ENCODE measurements at places on chromosomes 5 and 9.

- DNase-seq: no peak
Measured at GRCh38 chr5:180624587-180624986, 24.8 kb downstream of the FLT4 start.

- DNase-seq: no peak
Measured at GRCh38 chr9:114884787-114885452, 45.5 kb downstream of the TNFSF8 start.

GRCh38 chr9:130906735-130907416 lies 10.3 kb upstream of the QRFP start:
- DNase-seq: no peak

DNA sequence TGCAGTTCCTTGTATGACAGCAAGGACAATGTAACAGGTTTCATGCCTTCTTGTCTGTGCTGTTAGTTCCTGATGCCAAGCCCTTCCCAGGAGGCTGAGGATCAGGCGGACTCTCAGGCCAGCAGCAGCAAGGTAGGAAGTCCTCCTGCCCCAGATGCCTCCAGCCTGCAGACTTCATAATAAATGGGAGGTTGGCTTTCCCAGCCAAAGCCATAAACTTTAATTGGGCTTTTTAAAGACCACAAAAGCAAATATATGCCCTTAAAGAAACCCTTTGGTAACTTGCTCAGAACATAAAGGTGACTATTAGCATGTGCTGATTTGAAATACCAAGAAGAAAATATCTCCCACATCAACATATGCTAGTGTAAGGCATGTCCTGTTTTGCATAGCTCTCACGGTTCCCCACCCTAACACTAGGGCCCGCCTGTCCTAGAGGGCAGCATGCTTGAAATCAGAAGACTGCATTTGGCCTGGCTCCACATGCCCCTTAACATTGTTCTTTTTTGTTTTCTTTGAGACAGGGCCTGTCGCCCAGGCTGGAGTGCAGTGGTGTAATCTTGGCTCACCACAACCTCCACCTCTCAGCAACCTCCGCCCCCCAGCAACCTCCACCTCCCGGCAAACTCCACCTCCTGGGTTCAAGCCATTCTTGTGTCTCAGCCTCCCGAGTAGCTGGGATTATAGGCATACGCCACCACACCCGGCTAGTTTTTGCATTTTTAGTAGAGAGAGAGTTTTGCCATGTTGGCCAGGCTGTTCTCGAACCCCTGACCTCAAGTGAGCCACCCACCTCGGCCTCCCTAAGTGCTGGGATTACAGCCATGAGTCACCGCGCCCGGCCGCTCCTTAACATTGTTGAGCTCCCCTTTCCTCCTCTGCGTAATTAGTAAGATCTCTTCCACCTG lies 44.6 kb upstream of the FCN1 start:
- DNase-seq: no peak

- DNase-seq: no peak
Measured at GRCh38 chr9:115276621-115277020, 158.7 kb upstream of the TNC start.

DNA sequence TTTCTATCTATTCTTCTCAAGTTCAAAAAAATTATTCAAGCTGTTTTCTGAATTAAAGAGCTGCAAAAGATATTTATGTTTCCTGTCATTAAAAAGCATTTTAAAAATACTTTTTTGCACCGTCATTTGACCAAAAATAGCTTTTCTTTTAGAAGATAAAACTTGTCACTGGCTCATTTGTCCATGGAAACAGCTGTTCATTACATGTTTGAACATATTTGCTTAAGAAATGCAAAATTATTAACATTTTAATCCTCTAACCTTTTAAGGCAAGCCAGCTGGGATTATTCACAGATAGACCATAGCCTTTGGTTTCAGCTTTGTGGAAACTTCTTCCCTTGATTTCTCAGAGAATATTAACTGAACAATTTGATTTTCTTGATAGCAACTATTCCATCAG lies 393.9 kb downstream of the TUSC1 start:
- DNase-seq: no peak

DNA sequence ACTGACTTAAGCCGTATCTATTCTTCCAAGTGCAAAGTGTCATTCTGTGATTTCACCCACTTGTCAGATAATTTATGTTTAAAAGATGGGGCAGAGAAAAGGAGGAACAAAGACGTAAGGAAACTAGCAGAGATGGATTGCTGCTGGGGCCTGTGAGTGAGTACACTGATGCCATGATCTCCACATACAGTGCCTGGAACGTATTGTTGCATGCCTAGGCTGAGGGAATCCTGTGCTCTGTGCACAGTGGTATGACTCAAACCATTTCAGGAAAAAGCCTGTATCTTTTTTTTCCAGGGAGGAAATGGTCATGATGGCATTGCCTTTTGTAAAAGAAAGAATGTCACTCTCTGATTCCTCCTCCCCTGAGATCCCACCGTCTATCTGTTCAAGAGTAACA lies 359.5 kb upstream of the ADAMTS16 start:
- DNase-seq: no peak

- no peak for DNase-seq
Measured at GRCh38 chr5:176319827-176320554, 41.6 kb downstream of the KIAA1191 start.

GRCh38 chr5:116388564-116389258 lies 185.9 kb downstream of the SEMA6A start:
- no peak for DNase-seq

DNA sequence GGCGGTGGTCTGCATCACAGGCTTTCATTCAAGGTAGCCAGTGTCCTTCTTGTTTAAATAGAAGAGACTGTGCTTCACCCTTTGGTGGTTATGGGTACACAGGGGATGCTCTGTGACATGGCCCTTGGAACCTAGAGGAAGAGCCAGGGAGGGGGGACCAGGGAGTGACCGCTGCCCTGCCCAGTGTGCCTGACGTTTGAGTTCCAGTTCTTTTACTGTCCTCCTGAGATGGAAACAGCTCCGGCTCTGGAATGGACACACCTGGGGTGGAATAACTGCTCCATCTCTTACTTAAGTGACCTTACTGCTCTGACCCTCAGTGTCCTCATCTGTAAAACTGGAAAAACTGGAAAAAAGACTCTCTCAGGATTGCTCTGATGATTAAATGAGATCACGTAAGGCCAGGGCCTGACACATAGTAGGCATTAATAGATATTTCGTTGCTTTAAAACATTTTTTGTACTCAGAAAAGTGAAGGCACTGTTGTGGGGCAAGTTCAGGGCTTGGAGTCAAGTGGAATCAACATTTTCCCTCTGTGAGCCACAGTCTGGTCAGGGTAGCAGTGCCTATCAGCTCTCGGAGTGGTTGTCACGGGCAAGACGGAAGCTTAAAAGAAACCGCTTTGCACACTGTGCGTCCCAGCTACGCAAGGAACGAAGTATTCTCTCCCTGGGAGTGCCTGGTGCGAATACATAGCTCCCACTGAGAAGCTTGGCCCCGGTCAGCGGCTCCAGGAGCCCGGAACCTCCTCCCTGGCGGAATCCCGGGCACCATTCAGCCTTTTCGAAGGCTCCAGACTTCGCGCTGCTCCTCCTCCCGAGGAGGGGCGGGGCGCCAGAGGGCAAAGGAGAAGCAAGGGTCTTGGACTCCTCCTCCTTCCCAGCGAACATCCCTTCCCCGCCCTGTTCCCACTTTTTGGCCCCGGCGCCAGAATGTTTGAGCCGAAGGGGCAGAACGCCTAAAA lies 5.8 kb downstream of the POU4F3 start:
- DNase-seq: no peak

DNA sequence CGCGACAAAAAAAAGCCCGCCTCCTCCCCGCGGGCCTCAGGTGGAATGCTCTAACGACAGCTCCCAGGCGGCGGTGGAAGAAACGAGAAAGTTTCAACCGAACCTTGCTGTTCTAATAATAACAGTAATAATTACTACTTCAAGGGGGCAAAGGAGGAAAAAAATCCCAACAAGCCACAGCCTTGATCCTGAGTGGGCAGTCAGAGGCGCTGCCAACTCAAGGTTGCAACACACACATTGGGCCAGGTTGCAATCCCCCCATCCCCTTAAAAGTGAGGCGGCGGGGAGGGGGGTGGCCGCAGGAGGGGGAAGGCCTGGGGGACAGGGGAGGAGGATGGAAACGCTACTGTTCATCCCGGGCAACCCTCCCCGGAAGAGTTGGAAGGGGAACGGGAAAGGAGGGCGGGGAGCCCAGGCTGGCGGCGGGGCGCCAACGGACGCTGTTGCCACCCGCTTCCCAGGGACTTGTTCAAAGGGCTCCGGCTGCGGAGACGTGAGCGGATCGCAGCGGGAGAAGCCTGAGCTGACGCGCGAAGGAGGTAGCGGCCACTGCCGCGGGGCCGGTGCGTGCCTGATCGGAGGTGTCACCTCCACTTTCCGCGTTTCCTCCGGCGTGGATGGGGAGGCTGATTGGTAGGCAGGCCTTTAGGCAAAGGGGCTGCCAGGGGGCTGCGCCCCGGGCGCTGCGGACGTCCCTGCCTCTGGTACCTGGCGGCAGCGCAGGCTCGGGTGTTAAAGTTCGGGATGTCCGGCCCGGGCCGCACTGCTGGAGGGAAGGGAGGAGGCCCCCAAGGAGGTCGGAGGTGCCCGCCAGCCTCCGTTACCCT lies 647 bp downstream of the SMARCA2 start:
- DNase-seq: peak; percentile 24

DNA sequence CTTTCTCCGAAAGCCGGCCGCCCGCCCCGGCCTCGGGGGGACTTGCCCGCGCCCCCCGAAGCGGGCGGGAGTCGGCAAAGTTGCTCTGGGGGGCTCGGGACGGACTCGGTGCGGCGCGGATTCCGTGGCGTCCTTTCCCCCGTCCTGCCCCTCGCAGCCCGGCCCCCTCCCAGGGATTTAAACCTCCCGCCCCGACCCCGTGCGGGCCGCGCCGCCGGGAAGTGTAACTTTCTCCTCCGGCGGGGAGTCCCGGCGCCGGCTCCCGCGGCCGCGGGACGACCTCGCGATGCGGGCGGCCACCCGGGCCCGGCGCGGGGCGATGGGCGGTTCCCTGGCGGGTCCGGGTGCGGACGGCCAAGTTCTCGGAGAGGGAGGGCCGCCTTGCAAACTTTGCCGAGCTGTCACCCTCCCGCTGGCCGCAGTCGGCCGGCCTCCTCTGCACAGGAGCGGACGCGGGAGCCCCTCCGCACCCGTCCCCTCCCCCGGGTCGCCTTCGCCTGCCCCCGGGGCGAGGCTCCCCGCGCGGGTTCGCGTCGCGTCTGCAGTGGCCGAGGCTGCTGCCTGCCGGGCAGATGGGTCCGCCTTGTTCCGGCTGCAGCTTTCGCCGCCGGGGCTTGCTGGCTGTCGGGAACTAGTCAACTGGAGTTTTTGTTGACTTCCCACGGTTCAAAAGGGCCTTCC lies 732 bp downstream of the PBX3 start:
- no peak for DNase-seq

GRCh38 chr5:107698286-107698685 lies 27.5 kb upstream of the EFNA5 start:
- no peak for DNase-seq

DNA sequence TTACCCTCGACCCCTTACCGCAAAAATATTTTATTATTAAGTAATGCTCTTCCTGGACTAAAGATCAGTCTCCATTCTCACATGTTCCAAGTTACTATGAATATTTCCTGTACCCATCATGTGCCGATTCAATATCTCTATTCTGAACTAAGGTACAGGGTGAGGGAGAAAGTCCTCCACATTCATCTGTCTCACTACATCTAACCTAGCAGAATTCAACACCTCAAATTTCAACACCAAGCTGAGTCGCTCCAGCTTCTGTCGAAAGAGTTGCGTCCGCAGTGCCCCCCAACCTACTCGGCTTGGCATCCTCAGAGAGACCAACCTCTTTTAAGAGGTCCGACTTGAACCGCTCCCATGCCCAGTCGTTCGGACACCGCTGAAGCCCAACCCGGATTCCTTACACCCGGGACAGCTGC lies 1.0 kb downstream of the CERT1 start:
- no peak for DNase-seq

DNA sequence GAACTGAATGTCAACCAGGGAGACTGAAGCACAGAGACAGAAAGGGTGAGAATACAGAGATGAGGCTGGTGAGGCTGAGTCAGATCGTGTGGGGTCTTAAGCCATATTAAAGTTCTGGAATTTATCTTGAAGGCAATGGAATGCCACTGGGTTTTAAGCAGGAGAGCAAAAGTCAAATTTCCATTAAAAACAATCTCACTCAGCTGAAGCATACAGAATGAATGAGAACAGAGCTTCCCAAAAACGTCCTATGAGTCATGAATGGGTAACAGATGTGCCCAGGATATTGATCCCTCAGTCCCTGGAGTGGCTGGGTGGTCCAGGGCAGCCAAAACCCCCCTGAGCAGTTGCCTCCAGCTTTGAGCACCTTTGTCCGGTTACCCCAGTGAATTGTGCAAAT lies 44.9 kb downstream of the PFDN1 start:
- no peak for DNase-seq

GRCh38 chr9:31542384-31543055 lies 841.9 kb upstream of the ACO1 start:
- no peak for DNase-seq
